ENCODE measurements at places on chromosomes 3 and 15. TPM values are rescaled to one million over a fixed set of nuclear protein-coding genes. Genes with fewer than 3 reads are reported as not detected.
A peak's percentile ranks its signal among the peaks of the same experiment; 100 is the strongest.

DNA sequence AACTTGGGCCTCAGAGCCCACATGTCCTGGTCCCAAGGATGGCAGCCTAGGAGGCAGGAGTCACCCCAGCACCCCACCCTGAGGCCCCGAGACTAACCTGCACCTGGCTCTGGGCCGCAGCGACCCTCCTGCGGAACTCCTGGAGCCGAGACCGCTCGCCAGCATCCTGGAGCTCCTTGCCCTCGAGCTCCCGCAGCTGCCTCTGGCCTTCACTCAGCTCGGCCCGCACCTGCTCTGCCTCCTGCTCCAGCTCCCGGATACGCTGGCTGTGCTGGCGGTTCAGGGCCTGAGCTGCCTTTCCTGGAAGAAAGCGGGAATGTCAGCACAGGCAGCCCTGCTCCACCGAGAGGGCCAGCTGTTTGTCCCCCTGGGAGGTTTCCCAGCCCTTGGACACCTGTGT, 13.2 kb downstream of the KIF7 start:
- no peak for DNase-seq

- no peak for DNase-seq
Observed at GRCh38 chr3:174710612-174711011, 148.5 kb upstream of the NAALADL2 start.

DNA sequence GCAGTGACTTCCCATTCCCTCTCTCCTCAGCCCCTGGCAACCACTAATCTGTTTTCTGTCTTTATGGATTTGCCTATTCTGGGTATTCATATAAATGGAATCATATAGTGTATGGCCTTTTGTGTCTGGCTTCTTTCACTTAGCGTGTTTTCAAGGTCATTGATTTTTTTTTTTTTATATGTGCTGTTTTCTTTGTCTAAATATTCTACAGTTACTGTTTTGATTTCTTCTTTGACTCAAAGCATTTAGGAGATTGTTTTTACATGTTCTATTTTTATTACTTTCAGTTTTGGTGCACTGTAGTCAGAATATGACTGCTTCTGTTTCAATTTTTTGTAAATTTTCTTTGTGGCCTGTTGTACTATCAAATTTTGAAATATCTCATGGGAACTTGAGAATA, 71.9 kb upstream of the RNU6-1 start:
- no peak for DNase-seq

- no peak for DNase-seq
Observed at GRCh38 chr15:58602823-58603222, 146.7 kb downstream of the ADAM10 start.

GRCh38 chr3:44885618-44886017, 11.2 kb downstream of the TGM4 start:
- peak; percentile 97 for DNase-seq

- DNase-seq = no peak
Observed at GRCh38 chr15:71801935-71802655, 8.3 kb upstream of the NR2E3 start.

- DNase-seq = peak; percentile 79
Observed at GRCh38 chr3:58899159-58899952, 150.5 kb downstream of the CFAP20DC start.

- DNase-seq = no peak
Observed at GRCh38 chr3:128473180-128473519, 6.5 kb upstream of the DNAJB8 start.

Gene PEX11A
- 3.6 TPM for total RNA-seq

DNA sequence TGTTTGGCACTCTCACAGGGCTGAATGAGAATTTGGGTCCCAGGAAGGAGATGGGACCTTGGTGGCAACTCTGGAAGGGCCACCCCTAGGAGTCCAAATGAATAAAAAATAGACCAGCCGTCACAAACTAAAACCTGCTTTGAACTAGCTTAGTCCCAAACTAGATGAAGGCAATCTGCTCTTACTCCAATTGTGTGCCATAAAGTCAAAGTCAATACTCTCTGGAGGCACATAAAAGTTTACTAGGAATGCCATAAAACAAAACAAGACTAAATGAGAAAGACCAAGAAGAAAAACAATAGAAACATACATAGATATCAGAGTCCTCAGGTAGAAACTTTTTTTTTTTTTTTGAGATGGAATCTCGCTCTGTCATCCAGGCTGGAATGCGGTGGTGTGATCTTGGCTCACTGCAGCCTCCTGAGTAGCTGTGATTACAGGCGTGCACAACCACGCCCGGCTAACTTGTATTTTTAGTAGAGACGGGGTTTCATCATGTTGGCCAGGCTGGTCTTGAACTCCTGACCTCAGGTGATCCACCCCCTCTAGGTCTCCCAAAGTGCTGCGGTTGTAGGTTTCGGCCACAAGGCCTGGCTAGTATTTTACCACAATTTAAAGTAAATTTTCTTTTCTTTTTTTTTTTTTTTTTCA, 8.1 kb downstream of the GOLGA6L2 start:
- DNase-seq = no peak

- peak; percentile 30 for DNase-seq
Observed at GRCh38 chr3:139353920-139354556, 10.2 kb downstream of the MRPS22 start.

Gene ACP3
- not detected for total RNA-seq

DNA sequence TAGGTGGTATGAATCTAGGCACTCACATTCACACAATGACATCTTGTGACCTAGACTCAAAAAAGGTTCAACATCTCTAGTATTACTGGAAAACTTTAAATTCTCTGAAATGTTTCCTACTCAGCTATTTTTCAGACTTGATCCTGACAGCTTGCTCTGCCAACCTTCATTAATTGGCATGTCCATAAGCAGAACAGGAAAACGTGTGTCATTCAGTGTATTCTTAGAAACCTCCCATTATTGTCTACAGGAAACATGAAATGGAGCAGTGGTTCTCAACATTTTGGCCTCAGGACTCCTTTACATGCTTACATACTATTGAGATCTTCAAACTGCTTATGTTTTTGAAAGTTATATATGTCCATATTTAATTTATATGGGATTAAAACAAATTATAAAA, 363.2 kb downstream of the NAALADL2 start:
- DNase-seq = peak; percentile 85

Gene AMT
- total RNA-seq = 0.51 TPM

DNA sequence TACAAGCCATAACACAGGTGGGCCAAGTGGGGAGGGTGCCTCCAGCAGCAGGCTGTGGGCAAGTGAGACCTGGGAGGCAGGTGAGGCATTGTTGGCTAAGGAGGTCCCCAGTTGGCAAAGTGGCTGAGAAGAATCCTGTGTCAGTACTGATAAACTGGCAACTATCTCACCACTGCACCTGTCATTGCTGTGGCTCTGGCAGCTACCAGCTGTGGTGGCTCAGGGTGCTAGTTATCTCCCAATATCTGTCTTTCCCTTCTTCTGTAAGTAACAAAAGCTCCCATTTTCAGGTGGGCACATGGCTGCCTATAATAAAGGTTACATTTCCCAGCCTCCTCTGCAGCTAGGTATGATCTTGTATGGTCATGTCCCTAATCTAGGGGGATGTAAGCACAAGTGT, 80.6 kb upstream of the RNF7 start:
- no peak for DNase-seq

Gene TNNC1
- total RNA-seq = not detected

GRCh38 chr15:23566651-23567050, 1.2 kb downstream of the MKRN3 start:
- DNase-seq = no peak

DNA sequence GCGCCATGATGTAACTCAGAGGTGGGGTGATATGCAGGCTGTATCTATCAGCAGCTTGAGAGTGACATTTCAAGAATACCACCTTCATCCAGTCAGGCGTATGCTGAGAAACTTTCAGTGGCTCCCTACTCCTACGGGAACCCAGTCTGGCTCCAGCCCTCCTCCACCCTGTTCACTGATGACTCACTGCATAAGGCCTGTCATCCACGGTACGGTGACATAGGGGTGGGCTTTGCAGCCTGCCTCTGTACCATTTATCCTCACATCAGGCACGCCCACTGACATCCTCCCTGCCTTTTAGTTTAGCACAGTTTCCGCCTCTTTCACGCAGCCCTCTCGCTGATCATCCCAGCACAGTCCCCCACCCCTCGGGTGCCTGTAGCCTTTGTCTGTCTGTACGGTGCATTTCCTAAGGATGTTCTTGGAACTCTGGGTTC, 11.7 kb downstream of the PXYLP1 start:
- no peak for DNase-seq

- DNase-seq = no peak
Observed at GRCh38 chr3:56889131-56889530, 87.4 kb upstream of the ARHGEF3 start.

Data from dermis microvascular lymphatic vessel endothelial cell (primary cell).